NCI-H2171 (cell line): ENCODE measurements at places on chromosomes 1 and 21.

DNA sequence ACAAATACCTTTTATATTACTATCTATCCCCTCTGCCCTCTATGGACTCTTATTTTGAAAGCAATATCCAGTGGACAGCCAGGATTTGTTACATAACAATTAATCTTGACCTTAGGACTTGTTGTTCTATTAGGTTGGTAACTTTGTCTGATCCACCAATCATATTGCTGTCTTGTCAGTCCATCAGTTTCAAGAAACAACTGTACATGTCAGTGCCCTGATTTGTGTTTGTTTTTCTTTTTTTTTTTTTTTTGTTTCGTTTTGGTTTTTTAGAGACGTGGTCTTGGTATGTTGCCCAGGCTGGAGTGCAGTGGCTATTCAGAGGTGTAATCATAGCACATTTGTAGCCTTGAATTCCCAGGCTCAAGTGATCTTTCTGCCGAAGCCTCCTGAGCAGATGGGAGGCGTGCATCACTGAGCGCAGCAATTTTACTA lies 1.5 kb upstream of the SCP2 start:
- peak; percentile 11 for DNase-seq

- peak; percentile 45 for DNase-seq
Measured at GRCh38 chr1:46131712-46132528, 509 bp downstream of the PIK3R3 start.

- no peak for DNase-seq
Measured at GRCh38 chr1:8090241-8090702, 64.2 kb upstream of the ERRFI1 start.

GRCh38 chr1:246609632-246610031 lies 43.4 kb downstream of the CNST start:
- no peak for DNase-seq

DNA sequence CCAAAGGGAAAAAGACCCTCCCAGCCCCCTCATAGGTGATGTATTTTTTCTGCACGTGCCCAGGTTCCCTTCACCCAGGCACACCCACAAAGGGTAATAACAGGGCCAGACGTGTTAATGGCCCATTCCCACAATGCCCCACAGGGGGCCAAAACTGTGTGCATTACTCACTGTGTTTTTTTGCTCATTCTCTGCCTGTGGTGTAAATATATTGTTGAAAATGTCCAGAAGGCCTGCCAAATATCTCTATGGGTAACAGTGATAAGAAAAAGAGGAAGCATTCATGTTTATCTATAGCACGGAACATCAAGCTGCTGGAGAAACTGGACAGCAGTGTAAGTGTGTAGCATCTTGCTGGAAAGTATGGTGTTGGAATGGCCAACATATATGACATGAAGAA lies 21.9 kb downstream of the RHEX start:
- DNase-seq = no peak

DNA sequence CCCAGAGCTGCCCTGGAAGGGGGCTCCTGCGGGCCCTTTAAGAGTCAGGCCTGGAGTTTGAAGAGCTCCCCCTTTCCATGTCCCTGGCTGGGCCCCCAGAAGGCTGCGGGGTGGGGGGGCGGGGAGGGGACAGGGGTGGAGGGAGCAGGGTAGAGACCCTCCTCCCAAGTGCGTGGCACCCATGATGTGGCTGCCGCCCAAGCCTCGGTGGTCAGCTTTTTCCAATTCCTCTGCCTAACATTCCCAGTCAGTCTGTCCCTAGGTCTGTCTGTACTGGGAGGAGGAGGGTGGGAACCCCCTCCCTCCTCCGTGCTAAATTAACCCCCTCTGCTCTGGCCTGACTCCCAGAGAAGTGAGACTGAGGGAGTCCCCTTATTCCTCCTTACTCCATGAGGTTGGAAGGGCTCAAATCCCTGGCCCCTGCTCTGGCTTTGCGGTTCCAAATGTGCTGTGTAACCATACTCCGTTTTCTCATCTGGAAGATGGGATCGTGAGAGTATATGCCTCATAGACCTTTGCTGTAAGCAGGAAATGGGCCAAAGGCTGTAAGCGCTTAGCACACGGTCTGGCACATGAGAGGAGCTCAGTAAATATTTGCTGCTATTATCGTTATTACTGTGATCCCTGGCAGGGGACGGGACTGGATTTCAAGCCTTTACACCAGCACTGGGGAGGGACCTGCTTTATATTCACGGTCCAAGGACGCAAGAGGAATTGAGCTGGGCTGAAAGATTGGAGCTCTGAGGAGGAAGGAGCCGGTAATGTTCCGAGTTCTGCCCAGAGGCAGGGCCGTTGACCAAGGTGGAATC lies 658 bp upstream of the COL16A1 start:
- no peak for DNase-seq

GRCh38 chr21:36820176-36821031 lies 121.5 kb downstream of the SIM2 start:
- no peak for DNase-seq

- DNase-seq = peak; percentile 40
Measured at GRCh38 chr1:110243146-110243545, 33.0 kb downstream of the KCNC4 start.

DNA sequence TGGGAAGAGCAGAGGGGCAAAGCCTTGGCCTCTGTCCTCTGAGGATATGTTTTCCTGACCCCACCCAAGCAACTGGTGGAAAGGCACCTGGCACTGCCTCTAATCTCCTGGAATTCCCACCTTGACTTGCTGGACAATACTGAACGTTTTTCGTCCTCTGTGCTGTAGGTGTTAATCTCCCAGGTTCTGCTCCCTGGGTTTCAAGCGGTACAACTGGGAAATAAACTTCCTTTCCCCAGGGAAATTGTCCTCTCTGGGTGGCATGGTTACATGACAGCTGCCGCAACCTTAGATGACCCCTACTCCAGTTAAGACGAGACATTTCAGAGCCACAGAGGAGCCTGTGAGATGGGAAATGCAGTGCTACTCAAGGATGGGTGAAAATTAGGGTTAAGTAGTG lies 57.3 kb upstream of the BCAR3 start:
- no peak for DNase-seq

DNA sequence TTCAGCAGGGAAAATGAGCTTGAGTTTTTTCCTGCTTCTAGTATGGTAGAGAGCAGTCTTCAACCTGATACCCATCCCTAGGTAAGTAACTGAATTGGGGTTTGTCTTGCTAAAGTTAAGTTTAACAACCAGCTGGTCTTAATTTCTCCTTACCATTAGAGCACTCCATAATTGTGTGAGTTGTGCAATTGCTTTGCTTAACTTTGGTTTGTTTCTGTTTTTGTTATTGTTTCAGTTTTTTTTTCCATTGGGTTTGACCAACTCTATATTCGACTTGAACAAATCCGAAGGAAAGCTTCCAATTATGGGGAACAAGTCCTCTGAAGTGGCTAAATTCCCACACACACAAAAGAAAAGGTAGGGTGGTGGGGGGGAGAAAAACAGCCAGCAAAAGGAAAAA lies 641.1 kb downstream of the PLA2G4A start:
- no peak for DNase-seq

GRCh38 chr1:3054474-3054873 lies 14.5 kb upstream of the PRDM16 start:
- DNase-seq = no peak

DNA sequence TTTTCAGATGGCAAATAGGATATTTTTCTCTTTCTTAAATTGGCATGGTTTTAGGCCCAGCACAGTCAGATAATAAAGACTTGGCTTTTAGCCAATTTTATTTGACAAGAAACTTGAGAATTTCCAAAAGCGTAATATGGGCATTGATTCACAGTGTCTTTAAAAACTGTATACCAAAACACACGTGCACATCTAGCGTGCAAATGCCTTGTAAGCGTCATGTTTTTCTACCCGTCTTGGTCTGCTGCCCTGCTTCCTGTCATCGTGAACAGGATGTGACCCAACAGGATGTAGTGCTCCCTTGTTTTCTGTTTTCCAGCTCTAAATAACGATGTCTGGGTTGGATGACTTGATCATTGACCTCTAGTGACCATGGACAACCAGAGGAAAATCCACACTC lies 24.7 kb upstream of the SLC44A3 start:
- DNase-seq = no peak

DNA sequence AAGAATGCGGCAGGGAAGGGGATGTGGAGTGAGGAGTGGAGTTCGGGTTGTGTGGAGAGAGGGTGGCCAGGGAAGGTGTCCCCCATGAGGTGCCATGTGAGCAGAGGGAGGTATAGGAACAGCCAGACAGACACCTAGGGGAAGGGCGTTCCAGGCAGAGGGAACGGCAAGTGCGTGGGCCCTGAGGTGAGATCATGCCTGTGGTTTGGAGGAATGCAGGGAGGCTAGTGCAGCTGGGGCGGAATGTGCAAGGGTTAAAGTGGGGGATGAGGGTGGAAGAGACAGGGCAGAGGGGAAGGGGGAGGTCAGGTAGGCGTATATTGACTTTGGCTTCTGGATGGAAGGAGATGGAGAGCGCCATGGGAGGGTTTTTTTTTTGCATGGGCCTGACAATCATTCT lies 31.6 kb upstream of the PADI6 start:
- DNase-seq = no peak

DNA sequence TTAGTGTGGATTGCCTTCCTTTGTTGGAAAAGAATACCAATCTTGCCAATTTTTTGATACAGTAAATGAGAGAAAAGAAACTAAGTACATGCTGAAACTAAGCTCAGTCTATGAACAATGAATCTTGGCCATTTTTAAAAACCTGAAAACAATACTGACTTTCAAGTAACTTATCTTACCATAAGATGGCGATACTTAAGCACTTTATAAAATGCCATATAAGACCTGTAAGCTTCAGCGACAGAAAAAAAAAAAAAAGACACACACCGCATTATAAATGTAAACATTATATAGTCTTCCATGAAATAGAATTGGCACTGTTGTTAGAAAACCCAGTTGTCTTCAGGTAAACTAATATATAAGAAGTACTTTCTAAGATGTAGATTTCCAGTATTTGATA lies 3.0 kb downstream of the OLFM3 start:
- no peak for DNase-seq

DNA sequence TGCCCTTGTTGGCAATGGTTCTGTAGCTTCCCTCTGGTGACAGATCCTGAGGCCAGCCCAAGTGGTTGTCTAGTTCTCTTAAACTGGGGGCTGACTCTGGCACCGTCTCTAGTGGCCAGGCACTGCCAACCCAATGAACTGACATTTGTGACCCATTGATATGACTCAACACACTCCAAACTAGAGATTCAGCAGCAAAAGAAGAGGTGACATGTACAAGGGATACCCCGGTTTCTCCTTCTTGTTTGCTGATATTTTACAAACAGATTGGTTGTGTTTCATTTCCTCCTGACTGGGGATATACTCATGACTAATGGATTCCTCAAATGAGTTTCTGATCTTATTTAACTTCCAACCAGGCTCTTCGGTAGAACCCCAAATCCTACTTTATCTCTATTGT lies 65.9 kb upstream of the DNAJC6 start:
- DNase-seq = no peak

GRCh38 chr21:19197950-19198349 lies 794.4 kb upstream of the TMPRSS15 start:
- DNase-seq = no peak

DNA sequence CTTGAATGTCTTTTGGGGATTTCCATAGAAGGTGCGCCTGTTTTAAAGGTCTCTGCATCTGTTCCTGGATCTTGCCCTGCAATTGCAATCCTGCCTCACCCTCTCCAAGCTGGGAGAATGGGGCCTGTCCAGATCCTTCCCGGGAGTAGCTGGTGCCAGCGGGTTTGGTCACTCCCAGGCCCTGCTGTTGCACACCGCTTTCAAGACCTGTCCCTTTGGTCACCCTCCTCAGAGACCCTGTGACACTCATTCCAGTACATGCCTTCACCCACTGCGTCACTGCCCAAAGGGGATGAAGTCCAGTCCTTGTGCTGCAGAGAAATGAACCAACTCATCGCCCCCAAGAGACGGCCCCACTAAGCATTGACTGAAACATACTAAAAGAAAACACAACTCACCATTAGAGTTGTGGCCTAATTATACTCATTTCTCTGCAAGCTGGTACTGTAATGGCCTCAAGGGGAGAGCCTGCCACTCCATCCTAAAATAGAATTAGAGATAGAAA lies 1.9 kb upstream of the IRF2BP2 start:
- no peak for DNase-seq

- DNase-seq = no peak
Measured at GRCh38 chr1:234256359-234256758, 116.9 kb upstream of the COA6 start.

GRCh38 chr1:59564192-59564891 lies 250.4 kb upstream of the HOOK1 start:
- DNase-seq = no peak

GRCh38 chr1:44290250-44291094 lies 64.6 kb downstream of the ERI3 start:
- no peak for DNase-seq

- DNase-seq = peak; percentile 36
Measured at GRCh38 chr1:154329551-154330131, 4.3 kb downstream of the ATP8B2 start.

DNA sequence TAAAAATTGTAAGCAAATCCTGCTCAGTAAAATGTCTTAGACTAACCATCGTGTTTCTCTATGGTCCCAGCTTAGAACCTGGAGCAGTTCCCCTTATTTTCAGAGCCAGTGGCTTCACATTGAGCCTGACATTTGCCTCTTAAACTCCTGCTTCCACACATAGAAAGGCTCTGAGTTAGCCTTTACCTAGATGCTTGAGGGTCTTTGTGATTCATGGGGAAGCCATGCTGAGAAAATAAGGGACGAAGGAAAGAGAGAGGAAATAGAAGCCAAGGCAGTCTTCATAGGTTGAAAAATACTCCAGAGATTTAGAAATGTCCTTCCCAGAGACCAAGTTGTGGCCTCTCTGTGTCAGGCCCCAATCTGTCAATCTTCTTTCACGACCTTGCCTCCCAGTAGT lies 16.1 kb upstream of the RBBP5 start:
- no peak for DNase-seq

GRCh38 chr1:16130827-16131226 lies 25.0 kb downstream of the EPHA2 start:
- no peak for DNase-seq

DNA sequence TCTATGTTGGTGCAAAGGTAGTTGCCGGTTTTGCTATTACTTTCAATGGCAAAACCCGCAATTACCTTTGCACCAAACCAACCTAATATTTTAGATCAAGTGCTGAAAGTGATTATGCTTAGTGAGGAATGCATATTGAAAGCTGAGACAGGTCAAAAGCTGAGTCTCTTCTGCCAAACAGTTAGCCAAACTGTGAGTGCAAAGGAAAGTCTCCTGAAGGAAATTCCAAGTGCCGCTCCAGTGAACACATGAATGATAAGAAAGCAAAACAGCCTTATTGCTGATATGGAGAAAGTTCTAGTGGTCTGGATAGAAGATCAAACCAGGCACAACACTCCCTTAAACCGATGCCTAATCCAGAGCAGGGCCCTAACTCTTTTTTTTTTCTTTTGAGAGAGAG lies 83.1 kb upstream of the ERRFI1 start:
- no peak for DNase-seq

GRCh38 chr21:16134134-16134533 lies 404.4 kb downstream of the USP25 start:
- DNase-seq = no peak
